ENCODE measurements at places on chromosomes 7 and 10.

DNA sequence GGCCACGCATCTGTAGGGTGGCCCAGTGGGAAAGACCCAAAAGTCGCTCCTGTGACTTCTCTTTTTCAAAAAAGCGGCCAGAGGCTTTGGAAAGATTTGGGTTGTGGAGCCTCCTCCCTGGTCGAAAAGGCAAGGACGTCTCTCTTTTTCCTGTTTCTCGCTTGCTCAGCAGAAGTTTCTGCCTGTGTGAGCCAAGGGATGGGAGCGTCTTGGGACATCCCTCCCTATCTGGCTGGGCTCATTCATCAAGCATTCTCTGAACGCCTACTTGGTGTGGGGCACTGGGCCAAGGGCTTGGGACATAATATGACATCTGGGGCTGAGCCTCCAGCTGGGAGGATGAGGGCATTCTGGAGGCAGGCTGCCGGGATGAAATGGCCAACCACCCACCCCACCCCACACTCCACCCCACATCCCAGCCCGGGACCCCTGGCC, 120.9 kb downstream of the C10orf105 start:
- no peak for DNase-seq

DNA sequence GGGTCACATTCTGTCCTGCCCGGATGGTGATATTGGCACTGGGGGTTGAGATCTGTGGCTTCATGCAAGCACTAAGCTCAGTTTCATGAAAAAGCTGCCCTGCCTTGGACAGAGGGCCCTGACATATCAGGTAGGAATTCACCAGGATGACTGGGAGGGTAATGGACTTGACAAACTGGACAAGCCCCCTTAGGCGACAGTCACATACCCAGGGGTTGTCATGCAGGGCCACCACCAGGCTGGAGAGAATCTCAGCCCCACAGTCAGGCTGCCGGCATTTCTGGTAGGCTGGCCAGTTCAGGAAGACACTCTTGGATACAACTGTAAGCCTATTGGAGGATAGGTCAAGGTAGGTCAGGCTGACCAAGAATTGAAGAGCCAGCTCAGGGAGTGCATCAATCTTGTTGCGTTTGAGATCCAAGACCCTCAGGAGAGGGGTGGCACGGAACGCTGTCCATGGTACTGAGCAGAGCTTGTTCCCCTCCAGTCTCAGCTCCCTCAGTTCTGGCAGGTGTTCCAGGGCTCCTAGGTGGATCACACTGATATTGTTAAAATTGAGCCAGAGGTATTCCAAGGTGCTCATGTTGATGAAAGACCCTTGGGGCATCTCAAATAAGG, 824 bp downstream of the LRIT2 start:
- no peak for DNase-seq

DNA sequence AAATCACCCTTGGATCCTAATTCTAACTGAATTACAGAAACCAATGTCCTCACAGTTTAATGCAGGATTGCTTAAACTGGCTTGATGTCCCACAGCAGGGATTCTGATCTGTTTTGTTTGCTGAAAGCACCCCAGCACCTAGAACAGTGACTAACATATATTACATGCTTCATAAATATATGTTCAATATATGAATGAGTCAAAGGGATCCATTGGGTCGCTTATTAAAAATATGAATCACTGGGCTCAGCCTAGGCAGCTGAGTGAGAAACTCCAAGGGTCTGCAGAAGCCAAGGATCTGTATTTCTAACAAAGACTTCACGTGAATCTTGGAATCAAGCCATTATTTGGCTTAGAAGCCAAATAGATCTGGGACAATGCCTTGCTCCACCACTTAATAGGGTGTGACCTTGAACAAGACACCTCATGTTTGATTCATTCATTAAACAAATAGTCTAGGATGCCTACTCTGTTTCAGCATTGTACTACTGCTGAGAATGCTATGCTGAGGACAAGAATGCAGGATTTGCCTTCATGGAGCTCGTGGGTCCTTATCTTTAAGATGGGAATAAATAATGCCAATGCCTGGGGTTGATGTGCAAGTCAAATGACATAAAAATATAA, 103.4 kb upstream of the DLX6 start:
- DNase-seq, result no peak

DNA sequence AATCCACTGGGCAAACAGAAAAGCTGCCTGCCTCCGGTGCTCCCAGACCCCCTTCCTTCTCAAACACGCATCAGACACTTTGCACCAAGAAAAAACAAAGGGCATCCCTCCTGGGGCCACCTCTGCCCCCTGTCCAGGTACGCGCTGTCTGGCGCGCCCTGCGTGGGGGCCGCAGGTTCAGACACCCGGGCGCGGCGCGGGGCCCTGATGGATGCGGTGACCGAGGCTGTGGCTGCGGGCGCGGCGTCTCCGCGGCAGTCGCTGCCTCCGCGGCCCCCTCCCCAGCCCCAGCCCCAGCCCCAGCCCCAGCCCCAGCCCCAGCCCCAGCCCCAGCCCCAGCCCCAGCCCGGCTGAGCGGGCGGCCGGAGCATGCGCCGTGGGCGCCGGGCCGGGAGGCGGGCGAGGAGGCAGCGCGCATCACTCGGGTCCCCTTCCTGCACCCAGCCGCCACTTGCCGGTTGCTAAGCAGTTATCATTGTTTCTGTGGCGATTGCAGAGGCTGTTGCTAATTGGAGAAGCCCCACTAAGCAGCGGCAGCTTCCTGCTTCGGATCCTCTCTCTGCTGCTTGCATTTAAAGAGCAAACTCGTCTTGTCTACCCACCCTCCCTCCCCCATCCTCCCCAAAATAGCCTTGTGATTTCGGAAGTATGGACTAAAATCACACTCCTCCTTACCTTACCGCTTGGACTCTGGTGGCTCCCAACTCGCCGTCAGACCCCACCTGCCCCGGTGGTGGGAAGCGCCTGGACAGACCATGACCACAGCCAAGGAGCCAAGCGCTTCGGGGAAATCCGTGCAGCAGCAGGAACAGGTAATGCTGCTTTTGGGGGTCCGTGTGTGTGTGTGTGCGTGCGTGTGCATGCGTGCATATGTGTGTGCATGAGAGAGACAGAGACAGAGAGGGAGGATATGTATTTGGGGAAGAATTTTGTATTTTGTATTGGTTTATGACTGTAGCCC, 252.8 kb downstream of the DPP6 start:
- no peak for DNase-seq

- DNase-seq, result no peak
Observed at GRCh38 chr10:60170250-60170649, 219.4 kb downstream of the ANK3 start.

DNA sequence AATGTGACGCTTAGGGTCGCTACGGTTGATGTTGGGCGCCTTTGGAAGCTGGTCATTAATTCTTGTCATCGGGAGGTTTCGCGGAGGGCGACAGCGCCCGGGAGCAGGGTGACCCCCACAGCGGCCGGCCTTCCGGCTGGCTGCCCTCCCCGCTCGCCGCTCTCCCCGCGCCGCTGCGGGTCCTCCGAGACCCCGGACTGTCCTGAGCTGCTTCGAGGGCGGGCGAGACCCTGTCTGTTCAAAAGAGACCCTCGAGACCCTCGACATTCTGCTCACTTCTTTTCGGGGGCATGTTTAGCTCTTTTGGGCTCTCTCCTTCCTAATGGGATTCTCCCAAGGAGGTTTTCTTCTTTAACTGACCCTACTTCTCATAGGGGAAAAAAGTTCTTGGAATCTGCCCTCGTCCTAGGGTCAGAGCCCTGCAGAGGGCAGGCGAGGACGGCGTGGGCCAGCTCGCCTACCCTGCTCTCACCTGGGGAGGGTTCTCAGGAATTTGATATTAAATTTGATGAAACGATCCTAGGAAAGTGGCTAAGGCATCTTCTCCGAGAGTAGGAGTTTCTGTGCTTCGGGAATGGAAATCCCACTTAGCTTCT, 257.0 kb downstream of the OTUD1 start:
- no peak for DNase-seq

DNA sequence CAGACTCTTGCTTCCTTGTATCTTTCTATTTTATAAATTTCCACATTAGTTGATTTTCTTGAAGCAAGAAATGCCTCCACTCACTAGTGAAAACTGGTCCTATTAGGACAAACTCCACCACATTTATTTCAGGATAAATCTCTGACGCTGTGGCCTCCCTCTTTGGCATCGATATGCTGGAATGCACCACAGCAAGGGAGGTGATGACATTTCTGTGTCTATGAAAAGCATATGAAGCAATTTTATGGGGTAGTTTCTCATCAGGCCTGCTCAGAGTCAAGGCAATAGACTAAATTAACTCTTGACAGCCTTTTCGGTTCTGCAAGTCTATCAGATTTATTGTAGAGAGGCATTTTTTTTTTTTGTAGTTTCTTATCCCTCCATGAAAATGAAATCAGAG, 304.4 kb downstream of the ZEB1 start:
- DNase-seq, result no peak
